ENCODE measurements at places on chromosomes 4 and X. TPM values are rescaled to one million over a fixed set of nuclear protein-coding genes. Genes with fewer than 3 reads are reported as not detected.

DNA sequence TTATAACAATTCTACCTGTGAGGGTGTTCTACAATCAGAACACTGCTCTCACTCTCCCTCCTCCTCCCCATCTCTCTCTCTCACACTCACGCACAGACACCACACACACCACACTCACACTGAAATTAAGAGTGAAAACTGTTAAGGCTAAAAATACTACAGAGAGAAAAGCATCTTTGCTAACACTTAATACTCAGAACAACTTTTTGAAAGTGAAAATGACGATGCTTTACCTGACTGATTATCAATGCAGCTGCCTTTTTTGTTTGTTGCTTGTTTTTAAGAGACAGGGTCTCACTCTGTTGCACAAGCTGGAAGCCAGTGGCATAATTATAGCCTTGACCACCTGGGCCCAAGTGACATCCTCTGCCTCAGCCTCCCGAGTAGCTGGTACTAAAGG lies 222.4 kb downstream of the APBB2 start:
- no peaks in the 10 kb centered on the region for H3K36me3 ChIP-seq
- H3K4me1 ChIP-seq = peaks cover 64% of the 10 kb centered on the region
- no peak for DNase-seq
- H3K4me3 ChIP-seq = no peak overlapping the region
- peak overlapping the region; percentile 95 for H3K27ac ChIP-seq
- H3K27me3 ChIP-seq = no peaks in the 10 kb centered on the region

- H3K4me1 ChIP-seq = peaks cover 9% of the 10 kb centered on the region
- H3K4me3 ChIP-seq = peak overlapping the region; percentile 61
- H3K36me3 ChIP-seq = no peaks in the 10 kb centered on the region
- H3K27me3 ChIP-seq = no peaks in the 10 kb centered on the region
- H3K27ac ChIP-seq = no peak overlapping the region
Observed at GRCh38 chrX:69285401-69285877, 120.2 kb upstream of the PJA1 start.

GRCh38 chr4:101187841-101188240 lies 159.5 kb downstream of the PPP3CA start:
- H3K4me1 ChIP-seq = peaks cover 22% of the 10 kb centered on the region
- no peak overlapping the region for H3K4me3 ChIP-seq
- peak overlapping the region; percentile 23 for H3K27ac ChIP-seq

GRCh38 chrX:72306085-72306801 lies 529 bp upstream of the CITED1 start:
- no peak overlapping the region for H3K27ac ChIP-seq
- H3K36me3 ChIP-seq = no peaks in the 10 kb centered on the region
- peak; percentile 22 for DNase-seq
- peaks cover 10% of the 10 kb centered on the region for H3K4me1 ChIP-seq
- peaks cover 24% of the 10 kb centered on the region for H3K27me3 ChIP-seq

DNA sequence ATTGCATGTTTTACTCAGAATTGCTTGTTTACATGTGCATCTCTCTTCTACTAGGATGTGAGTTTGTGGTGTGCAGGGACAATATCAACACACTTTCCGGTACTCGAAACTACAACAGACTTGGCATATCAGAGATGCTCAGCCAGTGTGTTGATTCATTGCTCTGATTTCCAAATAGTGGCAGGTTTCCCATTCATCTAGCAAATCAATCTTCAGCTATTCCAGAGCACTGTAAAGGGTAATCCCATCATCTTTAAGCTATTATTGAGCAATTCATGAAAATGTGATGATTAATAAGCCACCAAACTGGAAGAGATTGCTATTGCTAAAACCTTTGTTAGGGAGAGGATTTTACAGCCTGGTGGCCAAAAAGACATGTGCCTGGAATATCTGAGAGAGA lies 574.2 kb upstream of the CPEB2 start:
- H3K27ac ChIP-seq = no peak overlapping the region
- peak; percentile 26 for DNase-seq
- no peak overlapping the region for H3K4me3 ChIP-seq
- no peaks in the 10 kb centered on the region for H3K27me3 ChIP-seq

DNA sequence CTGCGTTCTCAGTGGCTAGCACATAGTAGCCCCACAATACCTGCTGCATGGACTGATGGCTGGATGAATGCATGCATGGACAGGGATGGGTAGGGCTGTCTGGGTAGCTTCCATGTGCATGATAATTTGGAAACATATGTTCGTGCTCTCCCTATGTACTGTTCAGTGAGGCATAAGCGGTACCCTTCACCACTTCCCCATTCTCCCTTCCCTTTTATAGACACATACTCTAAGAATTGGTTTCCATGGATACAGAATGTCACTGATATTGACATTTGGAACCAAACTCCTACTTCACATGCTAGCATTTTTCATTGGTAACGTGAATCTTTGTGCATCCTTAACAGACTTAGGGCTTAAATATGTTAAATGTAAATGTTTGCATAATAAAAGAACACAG lies 20.4 kb downstream of the USP46 start:
- H3K4me1 ChIP-seq = peaks cover 15% of the 10 kb centered on the region
- no peak for DNase-seq
- H3K27ac ChIP-seq = no peak overlapping the region
- H3K36me3 ChIP-seq = no peaks in the 10 kb centered on the region
- H3K27me3 ChIP-seq = no peaks in the 10 kb centered on the region
- H3K4me3 ChIP-seq = no peak overlapping the region

DNA sequence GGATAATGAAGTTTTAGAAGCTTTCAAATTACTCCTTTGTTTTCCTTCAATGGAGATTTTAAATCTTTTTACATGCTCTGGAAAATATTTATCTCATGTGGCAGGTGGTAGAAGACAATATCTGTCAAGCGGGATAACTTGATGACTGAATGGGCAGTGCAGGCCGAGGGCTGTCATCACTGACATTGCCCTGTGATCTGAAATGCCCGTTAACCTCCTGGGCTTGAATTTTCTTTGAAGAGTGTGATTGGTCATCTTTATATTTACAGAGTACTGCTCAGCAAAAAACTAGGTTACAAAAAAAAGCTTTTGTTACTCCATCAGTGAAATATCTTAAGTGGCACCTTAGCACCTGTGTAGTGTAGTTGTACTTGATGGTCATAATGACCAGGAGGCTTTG lies 147.5 kb downstream of the GATB start:
- no peaks in the 10 kb centered on the region for H3K36me3 ChIP-seq
- H3K4me1 ChIP-seq = peaks cover 13% of the 10 kb centered on the region
- no peaks in the 10 kb centered on the region for H3K27me3 ChIP-seq
- DNase-seq = no peak
- H3K4me3 ChIP-seq = no peak overlapping the region
- H3K27ac ChIP-seq = no peak overlapping the region

DNA sequence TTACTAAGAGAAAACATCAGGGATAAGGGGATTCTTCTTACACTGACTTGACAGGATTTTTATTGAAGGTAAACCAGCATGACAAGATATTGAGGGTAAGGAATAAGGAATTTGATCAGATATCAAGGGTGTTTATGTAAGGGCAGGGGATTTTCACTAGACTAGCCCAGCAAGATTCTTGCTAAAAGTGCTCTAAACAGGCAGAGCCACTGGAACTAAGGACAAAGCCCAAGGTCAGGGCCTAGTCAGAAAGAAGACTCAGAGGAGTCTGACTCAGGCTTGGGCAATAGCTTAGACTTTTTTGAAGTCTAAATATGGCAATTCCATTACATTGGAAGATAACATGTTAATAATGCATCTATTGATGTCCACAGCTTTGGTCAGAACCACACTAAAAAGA lies 6.5 kb upstream of the GLRA3 start:
- peak; percentile 18 for DNase-seq
- no peaks in the 10 kb centered on the region for H3K36me3 ChIP-seq
- no peaks in the 10 kb centered on the region for H3K4me1 ChIP-seq

- H3K36me3 ChIP-seq = no peaks in the 10 kb centered on the region
- DNase-seq = no peak
- H3K4me1 ChIP-seq = no peaks in the 10 kb centered on the region
- H3K27ac ChIP-seq = no peak overlapping the region
- H3K4me3 ChIP-seq = peak overlapping the region; percentile 52
Observed at GRCh38 chrX:131828482-131828881, 194.6 kb upstream of the STK26 start.

DNA sequence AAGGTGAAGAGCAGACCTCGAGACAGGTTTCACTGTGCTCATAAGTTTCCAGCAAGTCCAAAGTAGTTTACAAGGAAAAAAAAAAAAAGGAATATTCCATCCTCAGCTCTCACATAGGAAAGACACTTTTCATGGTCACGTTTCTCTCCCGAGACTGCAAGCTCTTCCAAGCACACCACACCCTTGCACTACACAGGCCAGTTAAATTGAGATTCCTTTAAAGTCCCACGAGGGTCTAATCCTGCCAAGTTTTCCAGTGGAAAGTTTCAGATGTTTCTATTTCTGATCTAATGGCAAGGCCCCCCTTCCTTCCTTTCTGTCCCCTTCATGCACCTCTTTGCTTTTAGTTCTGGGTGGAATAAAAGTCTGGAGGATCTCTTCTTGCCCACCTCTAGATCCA lies 67.9 kb upstream of the PCDH19 start:
- no peaks in the 10 kb centered on the region for H3K4me1 ChIP-seq
- H3K36me3 ChIP-seq = no peaks in the 10 kb centered on the region
- DNase-seq = no peak
- H3K27ac ChIP-seq = no peak overlapping the region
- H3K4me3 ChIP-seq = no peak overlapping the region
- no peaks in the 10 kb centered on the region for H3K27me3 ChIP-seq

GRCh38 chrX:35699642-35700041 lies 98.5 kb upstream of the MAGEB16 start:
- H3K4me3 ChIP-seq = no peak overlapping the region
- H3K27ac ChIP-seq = no peak overlapping the region
- DNase-seq = no peak
- no peaks in the 10 kb centered on the region for H3K27me3 ChIP-seq
- no peaks in the 10 kb centered on the region for H3K4me1 ChIP-seq

DNA sequence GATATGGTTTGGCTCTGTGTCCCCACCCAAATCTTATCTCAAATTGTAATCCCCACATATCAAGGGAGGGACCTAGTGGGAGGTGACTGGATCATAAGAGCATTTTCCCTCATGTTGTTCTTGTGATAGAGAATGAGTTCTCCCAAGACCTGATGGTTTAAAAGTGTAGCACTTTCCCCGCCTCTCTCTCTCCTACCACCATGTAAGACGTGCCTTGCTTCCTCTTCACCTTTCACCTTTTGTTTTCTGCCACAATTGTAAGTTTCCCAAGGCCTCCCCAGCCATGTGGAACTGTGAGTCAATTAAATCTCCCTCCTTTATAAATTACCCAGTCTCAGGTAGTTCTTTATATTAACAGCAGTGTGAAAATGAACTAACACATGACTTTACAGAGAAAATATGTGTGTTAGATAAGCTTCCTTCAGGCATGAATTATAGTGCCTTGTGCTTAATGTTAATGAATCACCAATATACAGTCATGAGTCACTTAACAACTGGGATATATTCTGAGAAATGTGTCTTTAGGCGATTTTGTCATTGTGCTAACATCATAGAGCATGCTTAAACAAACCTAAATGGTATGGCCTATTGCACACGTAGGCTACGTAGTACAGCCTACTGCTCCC lies 37.9 kb downstream of the PDGFC start:
- peaks cover 33% of the 10 kb centered on the region for H3K4me1 ChIP-seq
- H3K36me3 ChIP-seq = peaks cover 17% of the 10 kb centered on the region
- no peak overlapping the region for H3K4me3 ChIP-seq
- peak; percentile 94 for DNase-seq

DNA sequence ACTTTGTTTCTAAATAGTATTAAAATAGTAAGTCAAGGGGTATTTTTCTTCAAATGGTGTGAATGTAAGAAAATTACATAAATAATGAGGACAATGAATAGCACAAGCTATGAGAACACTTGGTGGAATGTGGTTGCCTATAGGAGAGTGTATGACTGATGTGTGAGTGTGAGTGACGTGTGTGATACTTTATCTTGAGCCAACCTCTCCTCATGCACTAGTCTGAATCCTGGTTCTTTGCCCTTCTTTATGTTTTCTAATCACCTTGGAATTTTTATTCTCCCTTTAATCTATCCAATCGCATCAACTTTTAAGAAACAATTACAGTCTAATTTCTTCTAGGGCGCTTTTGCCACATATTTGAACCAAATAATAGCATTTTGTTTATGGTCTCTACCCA lies 98.2 kb downstream of the YIPF7 start:
- no peaks in the 10 kb centered on the region for H3K36me3 ChIP-seq
- no peaks in the 10 kb centered on the region for H3K27me3 ChIP-seq
- no peak overlapping the region for H3K4me3 ChIP-seq
- no peak for DNase-seq
- H3K4me1 ChIP-seq = no peaks in the 10 kb centered on the region

DNA sequence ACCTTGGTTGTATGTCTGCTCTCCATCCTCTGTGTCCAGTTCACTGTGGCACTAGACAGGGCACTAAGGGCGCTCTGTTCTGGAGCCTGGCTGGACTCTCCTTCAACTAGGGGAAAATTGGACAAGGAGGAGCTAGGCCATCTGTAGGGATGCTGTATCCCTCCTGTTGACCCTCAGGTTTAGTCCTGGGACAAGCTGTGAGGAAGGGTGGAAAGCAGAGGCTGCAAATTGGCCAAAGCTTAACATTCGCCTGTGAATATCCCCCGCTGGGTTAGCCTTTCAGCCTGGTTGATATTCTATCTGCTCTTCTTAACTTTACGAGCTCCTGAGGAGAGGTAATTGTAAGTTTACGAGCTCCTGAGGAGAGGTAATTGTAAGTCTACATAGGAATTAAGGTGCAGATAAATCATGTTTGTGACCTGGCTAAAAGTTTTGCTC lies 64.4 kb upstream of the ENPEP start:
- H3K27me3 ChIP-seq = no peaks in the 10 kb centered on the region
- no peaks in the 10 kb centered on the region for H3K36me3 ChIP-seq
- no peak overlapping the region for H3K4me3 ChIP-seq
- no peaks in the 10 kb centered on the region for H3K4me1 ChIP-seq
- DNase-seq = no peak

- peak overlapping the region; percentile 7 for H3K27ac ChIP-seq
- no peaks in the 10 kb centered on the region for H3K36me3 ChIP-seq
- H3K4me1 ChIP-seq = peaks cover 55% of the 10 kb centered on the region
- DNase-seq = peak; percentile 25
Observed at GRCh38 chrX:152900937-152901445, 3.1 kb downstream of the ZNF185 start.

Gene REST
- 22.4 TPM for total RNA-seq

Gene AMTN
- not detected for total RNA-seq

Gene PRSS12
- 1.5 TPM for total RNA-seq

Gene CCSER1
- total RNA-seq = 6.0 TPM
